Activated CD8-positive, alpha-beta memory T cell treated with anti-CD3 and anti-CD28 coated beads for 1 hour (primary cell): ENCODE measurements at places on chromosomes 5 and 9.

- DNase-seq: no peak
Measured at GRCh38 chr5:118193194-118193905, 795.0 kb downstream of the DTWD2 start.

- DNase-seq: no peak
Measured at GRCh38 chr5:139141446-139142204, 56.5 kb downstream of the SIL1 start.

DNA sequence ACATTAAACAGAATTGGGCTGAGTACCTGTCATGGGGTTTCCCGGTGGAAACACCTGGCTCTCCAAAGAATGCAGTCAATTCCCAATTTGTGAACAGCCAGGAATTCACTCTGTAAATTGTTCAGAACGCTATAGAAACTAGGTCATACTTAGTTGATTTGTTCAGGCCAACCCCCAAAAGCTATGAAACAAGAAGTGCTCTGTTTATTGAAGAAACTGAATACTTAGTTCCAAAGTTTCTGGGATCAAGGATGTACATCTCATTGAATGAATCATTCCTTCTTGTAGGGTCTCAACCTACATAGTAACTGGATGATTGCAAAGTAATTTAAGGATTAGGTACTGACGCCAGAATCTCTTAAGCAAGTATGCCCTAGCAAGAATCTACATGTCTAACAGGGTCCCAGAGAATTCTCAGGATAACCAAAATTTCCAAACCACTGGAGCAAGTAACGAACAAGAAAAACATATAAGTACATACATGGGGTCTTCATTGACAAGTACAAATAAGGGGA, 659 bp upstream of the TUSC1 start:
- no peak for DNase-seq

DNA sequence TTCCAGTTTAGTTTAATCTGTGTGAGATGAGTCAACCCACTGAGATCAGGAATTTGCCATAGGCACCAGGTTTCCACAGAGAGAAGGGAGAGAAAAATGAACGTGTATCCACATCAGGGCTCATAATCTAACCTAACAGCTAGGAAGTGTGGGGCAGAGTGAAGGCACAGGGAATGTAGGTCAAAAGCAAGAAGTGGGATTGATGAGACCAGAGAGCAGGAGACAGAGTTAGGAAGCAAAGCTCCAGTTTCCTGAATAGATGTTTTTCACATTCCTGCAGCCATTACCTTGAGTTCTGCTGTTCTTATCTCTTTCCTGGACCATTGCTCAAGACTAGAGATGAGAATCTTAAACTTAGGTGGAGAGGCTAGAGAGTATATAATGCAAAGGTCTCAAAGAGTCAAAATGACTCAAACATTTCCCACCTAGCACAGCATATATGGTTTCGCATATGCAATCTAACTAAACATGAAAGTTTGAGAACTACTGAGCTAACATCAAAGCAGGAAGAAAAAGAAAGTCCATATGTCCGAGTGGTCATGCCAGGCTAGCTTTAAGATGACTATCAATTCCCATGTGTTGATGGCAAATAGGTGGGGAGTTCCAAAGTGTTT, 41.1 kb upstream of the GNAQ start:
- no peak for DNase-seq

GRCh38 chr9:89838621-89839020, 233.8 kb downstream of the GADD45G start:
- DNase-seq: no peak

DNA sequence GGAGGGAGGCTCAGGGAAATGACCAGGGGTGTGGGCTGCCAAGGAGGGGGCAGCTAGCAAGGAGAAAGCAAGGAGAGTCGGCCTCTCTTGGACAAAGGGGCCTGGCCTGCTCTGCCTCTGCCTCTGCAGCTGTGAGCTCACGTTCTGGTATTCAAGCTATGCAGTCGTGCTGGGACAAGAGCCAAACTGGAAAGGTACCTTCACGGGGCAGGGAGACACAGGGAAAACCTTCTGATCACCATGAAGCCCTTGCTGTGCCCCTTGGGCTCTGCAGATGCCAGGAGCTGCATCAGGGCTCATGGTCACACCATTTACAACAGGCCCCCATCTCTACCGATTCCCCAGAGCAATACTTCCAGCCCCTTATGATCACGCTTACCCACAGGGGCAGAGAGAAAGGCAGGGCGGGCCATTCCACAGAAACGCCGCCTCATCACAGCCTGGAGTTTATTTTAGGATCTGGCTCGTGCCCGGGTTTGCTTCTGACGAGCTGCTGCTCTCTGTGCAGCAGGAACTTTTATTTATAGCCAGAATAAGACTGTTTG, 63.2 kb downstream of the PRRT1B start:
- DNase-seq: no peak

GRCh38 chr9:6877671-6878161, 119.9 kb downstream of the KDM4C start:
- DNase-seq: no peak

DNA sequence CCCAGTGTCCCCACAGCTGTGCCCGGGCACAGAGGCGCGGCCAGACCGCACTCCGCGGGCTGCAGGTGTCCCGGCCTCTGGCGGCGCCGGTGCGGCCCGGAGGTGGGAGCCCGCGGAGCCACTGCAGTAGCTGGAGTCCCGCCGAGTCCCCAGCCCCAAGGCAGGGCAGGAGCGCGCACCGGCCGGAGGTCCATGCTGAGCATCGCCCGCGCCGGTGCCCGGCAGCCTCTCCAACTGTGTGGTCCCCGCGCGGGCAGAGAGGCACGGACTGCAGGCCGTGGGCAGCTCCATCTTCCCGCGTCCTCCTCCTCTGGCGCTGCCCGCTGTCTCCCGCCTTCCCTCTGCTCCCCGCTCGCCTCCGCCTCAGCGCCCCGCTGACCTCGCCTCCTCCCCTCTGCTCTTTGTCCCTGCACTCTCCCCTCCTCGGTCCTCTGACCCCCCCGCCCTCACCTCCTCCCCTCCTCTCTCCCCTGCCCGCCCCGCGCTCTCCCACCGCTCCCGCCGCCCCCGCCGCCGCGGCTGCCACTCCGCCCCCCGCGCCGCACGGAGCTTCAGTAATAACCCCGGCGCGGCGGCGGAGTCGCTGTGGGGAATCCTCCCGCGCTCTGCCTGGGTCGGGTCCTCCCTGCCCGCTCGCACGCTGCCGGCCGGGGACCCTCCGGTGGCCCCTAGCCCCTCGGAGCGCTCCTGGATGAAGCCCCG, at the start of gene ADAMTS16:
TSS of gene ADAMTS16 (plus strand) at position 554 of the 702 bp plus-strand sequence. CDS start at position 692, 138 bp downstream.
- DNase-seq: no peak

DNA sequence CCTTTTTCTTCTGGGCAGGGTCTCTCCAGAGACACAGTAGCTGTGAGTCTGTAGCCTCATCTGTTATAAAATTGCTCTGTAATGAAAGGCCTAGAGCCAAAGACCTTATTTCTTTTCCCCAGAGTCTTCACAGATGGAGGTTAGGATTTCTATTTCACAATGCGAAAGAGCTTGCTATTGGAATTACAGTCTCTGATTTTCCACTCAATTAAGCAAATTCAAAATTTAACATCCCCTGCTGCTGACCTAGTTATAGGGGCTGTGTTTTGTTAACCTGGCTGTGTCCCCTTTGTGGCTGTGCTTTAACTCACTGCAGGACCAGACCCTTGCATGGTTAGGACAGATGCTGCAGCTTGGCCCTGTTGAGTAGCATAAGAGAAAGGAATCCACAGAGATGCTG, 190.3 kb upstream of the NMUR2 start:
- no peak for DNase-seq

DNA sequence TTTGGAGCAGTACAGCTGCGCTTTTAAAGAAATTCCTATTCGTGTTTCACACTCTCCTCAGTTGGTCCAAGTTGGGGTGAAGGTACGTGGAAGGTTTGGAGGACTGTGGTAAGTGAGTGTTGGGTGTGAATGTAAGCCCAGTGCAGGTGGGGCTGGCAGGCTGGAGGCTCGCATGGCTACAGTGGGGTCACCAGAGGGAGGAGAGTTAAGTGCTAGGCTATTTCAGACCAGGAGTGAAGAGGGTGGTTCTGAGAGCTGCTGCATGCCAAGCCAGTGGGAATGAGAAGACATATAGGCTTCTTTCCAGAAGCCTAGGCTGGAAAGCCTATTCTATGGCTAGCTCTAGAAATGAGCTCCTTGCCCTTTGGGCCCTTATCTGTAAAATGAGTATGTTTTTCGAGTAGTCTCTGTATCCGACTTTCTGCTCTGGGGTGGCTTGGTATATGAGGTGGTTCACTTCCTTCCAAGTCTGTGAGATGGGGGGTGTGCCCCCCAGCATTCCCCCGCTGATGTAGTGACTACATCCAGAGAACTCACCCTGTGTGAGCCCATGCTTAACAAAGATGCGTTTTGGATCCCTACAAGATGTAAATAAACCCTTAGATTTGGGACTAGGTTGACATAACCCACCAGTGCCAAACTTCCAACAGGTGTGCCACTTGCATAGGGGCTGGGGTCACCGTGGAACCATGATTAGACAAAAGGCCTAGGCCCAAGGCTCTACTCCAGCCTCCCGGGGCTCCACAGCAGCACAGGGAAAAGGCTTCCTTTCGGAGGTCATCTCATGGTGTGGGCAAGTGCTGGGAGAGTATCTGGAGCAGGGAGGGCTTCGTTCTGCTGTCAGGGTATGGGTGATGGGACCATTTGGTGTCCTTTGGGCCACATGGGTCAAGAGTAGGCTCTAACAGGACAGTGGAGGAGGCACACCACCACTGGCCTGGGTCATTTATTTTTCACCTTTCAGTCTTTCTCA, 2.6 kb downstream of the TCF7 start:
- DNase-seq: no peak

DNA sequence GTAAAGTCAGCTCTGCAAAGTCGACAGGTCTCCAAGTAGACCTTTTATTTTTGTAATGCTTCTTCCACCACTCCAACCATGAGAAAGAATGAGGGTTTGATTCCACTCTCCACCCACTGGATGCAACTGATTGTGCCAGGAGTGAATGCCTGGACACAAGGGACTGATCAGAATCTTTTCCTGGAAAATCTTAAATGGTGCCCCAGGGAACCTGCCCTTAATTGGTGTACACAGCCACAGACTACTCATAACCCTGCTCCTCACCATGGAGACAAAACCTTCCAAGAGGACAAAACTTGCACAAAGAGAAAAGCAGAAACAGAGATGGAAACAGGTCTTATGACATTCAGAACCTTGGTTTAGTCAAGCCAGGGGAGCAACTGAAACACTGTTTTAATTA, 208.6 kb upstream of the BRINP1 start:
- DNase-seq: no peak

DNA sequence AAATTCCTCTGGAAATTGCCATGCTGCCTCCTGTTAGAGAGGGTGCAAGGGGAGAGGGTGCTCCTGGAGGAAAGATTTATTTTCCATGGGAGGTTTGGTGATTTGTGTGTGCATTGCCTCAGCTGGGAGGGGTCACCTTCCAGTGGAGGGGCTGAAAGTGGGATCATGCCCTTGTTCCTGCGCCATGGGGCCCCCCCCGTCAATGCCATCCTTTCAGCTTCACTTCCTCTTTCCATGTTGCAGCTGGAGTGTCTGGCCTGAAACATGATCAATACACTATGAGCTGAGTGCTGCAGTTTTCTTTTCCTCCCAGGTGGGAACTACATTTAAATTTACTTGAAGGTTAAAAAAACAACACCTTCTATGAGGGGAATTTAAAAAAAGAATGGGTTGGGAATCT, 176.8 kb downstream of the MELK start:
- DNase-seq: no peak

DNA sequence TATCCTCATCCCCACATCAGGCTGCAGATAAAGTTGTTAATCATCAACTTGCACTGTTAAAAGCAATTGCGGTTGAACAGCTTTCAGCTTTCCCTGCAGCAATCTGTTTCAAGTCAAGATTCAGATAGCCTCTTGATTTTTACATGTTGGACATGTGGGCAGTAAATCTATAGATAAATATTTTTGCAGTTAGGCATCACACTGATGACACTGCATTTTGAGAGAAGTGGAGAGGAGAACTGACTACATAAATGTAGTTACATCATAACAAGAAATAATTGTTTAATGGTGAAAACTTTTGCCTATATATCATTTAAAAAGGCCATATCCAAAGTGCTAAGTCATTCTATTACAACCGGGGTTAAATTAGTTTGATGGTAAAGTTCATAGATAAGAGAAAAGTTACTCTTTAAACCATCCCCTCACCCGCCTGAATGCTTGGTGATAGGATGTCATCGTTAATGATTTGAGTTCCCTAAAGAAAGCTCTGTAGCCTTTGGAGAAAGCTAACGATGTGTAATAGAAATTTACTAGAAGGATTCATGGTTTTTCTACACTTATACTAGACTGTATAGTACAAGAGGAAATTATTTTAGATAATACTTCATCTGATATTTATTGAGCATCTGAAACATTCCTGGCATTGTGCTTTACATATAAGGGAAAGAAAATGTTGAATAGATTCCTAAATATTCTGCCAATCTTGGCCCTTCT, 30.8 kb upstream of the ALDH1A1 start:
- no peak for DNase-seq

- DNase-seq: no peak
Measured at GRCh38 chr5:44697025-44697424, 111.7 kb upstream of the MRPS30 start.

DNA sequence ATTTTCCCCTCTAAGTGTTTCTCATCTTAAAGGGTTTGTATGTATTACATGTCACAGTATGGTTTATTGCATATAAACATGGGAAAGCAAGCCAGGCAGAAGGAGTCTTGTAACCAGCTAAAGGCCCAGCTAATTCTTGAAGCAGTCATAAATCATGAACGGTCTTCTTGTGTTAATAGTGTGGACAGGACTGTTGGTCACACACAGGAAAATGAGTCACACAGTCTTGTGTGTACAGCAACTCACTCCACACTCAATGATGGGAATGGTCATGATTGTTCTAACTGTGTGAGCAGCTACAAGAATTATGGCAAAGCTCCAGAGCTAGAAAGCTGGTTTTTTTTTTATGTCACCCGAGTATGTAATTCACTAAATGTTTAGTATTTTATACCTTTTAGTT, 123.9 kb downstream of the GHR start:
- no peak for DNase-seq

DNA sequence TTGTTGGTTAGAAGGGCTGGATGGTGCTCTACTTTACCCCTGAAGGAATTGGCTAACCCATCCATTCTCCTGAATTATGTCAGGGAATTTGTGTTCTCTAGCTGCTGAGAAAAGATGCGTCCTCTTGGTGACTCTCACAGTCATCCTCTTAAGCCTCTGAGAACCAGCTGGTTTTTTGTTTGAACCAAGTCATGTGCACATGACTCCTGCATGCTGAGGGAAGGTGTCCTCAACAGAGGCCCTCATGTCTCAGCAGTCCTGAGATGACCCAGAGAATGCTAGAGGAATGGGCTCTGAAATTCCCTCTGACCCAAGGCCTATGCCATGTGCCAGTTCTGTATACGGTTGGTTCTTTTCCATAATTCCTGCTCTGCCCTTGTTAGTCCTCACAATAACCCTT, 10.4 kb upstream of the C5orf63 start:
- DNase-seq: no peak

- DNase-seq: no peak
Measured at GRCh38 chr9:114178076-114178475, 22.7 kb downstream of the COL27A1 start.

- DNase-seq: no peak
Measured at GRCh38 chr5:61626639-61627282, 294.7 kb downstream of the ZSWIM6 start.

DNA sequence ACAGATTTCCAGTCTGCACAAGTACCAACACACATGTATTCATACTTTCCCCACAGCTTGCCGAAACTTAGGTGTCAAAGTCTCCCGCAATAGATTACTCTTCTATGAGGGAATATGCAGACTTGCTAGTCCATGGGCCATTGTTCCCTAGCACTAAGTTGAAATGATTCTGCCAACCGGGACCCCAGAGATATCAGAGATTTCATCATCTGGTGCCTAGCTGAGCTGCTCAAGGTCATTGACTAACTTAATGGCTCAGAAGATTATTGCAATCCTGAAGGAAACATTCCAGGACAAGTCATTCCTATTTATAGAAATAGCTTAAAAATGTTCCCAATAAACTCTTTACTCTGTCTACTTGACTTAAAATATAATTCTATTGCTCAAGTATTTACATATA, 202.6 kb downstream of the PIK3R1 start:
- DNase-seq: no peak
